Type B pancreatic cell (in vitro differentiated cells): ENCODE measurements at places on chromosomes 6 and 20.

GRCh38 chr6:126524811-126525326, 185.0 kb downstream of the CENPW start:
- DNase-seq = no peak

GRCh38 chr20:60993433-60994044, 258.5 kb upstream of the CDH4 start:
- DNase-seq = no peak

GRCh38 chr6:46795816-46796215, 2.6 kb downstream of the MEP1A start:
- DNase-seq = no peak

- no peak for DNase-seq
Observed at GRCh38 chr6:84016029-84016428, 17.5 kb upstream of the MRAP2 start.

GRCh38 chr6:47221565-47221964, 88.1 kb downstream of the TNFRSF21 start:
- no peak for DNase-seq

DNA sequence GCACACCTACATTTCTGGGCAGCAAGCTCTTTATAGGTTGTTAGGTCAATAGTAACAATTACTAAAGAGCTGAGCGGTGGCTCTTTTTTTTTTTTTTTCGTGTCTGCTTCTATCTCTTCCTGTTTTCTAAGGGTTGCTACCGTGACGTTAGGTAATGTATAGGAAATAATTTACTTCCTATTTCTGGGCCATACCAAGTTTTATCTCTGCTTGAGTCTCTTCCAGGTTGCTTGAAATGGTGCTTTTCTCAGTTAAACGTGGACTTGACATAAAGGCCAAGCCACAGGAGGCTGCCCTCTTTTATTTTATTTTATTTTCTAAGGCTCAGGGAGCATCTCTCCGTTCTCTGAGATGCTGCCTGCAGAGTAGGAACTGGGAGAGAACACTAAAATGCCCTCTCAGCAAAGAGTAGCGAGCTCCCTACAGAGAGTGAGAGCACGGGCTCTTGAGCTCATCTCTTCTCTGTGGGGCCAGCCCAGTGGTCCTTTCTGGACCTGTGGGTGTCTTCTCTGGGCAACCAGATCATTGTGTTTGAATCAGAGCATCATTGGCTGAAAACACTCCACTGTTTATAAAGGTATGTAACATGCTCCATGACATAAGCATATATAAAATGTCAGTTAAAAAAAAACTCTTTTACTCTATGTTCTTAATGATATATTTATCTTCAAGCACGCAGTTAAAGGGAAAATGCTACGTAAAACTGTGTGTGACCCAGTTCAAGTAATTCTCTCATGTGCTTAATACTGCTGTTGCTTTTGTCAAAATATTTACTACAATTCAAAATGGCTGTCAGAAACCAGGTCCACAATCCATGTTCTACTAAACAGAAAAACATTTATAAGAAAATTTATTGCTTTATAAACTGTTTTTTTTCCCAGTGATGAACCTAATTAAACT, at the start of gene ZNF831:
ZNF831 (plus strand) TSS at position 191 of the 900 bp plus-strand sequence. CDS start 27,199 bp downstream, outside the sequence.
- DNase-seq = no peak

GRCh38 chr6:35302604-35303241, 5.1 kb downstream of the DEF6 start:
- DNase-seq = no peak

- no peak for DNase-seq
Observed at GRCh38 chr6:968791-969190, 275.9 kb upstream of the EXOC2 start.

GRCh38 chr6:170147832-170148708, 142.8 kb downstream of the DLL1 start:
- no peak for DNase-seq

DNA sequence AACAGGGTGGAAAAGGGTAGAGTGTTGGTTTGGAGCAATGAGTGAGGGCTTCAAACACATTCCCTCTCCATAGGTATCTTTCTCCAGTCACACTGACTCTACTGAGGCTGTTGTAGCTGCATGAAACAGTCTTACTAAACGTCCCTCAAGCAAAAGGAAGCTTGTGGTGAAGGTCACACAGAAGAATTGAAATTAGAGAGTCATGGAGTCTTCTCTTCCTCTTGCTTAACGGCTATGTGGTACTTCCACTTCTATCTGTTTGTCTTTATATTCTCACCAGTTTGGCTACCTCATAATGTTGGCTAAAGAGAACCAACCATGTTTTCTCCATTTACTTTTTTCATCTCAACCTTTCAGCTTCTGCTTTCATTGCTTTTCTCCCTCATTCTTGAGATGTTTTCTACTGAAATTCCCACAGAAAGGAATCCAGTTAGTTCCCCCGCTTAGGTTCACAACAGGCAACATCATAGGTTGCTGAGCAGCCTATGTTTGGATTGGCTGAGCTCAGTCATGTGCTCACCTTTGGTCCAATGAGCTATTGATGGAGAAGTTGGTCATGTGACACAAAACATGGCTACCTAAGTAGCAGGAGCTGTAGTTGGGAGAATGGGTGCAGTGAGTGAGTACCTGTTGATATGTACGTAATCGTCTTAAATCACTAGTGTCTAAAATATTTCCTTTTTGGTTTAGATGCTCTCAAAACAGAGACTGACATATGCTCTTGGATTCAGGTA, 99.8 kb downstream of the SNAP25 start:
- no peak for DNase-seq

DNA sequence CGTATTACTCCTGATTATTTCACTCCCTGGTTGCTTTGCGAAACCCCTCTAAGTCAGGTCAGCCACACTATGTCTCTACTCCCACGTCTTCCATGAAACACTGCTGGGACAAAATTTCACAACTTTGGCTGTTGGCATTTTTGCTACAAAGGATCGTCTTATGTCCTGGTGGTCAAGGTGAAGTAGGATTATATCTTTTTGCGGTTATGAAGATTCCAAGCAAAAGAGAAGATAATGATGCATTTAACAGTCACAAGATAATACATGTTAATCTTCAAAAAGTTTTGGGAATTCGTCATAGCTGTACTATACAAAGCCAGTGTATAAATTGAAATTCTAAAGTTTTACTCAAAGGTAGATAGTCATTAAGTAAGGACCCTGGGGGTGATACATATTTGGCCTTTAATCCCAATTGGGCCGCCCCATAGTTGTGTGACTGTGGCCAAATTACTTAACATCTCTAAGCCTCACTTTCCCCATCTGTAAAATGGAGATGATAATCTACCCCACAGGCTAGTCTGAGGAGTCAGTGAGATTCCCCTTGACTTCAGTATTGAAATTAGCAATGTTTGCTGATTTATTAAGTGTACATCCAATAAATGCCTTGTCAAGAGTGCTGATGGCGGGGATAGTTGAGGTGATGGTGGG, 212.1 kb downstream of the ARID1B start:
- no peak for DNase-seq

DNA sequence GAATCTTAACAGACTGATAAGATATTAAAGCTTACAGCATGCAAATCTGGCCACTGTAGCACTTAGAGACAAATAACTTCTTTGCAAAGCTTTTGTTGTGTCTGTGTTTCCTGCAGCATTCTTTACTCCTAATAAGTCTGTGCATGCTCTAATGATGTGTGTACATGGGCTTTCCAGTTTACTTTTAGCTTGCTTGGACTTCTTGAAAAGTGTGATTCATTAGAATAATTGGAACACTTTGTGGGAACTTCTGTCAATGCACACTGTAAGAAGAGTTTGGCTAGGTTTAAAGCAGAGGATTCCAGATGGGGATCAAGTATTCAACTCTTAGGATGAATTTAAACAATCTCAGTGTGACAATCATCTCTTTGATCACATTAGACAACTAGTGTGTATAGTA, 22.1 kb upstream of the TINAG start:
- no peak for DNase-seq

DNA sequence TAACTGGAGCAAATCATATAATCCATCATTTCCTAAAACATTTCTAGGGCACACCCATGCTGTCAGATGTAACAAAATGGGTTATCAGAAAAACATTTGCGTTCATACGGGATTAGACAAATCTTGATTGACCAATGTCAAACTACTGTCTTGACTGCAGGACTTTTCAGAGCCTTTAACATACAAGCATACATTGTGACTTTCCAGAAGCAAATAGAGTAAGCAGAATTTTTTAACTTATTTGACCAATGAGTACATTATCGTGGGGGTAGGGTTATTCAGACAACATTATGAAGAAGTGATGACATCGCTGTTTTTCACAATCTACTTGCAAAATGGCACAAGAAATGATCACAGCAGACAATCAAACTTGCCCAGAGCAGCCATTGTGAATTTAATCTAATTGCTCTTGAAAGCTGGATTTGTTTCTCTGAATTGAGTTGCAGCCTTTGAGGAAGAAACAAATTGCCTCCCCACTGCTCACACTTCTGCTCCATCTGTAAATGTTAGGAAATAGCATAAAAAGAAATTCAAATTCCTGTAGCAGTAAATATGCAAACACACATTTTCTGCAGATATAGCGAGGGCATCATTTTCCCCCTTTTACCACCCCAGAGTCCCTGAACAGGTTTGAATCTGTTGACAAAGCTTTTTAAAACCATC, 133.0 kb upstream of the DOK5 start:
- DNase-seq = no peak
